ENCODE measurements at places on chromosomes 7 and 10.
A peak's percentile ranks its signal among the peaks of the same experiment; 100 is the strongest.

- DNase-seq, result no peak
Observed at GRCh38 chr7:42453931-42454361, 216.9 kb upstream of the GLI3 start.

DNA sequence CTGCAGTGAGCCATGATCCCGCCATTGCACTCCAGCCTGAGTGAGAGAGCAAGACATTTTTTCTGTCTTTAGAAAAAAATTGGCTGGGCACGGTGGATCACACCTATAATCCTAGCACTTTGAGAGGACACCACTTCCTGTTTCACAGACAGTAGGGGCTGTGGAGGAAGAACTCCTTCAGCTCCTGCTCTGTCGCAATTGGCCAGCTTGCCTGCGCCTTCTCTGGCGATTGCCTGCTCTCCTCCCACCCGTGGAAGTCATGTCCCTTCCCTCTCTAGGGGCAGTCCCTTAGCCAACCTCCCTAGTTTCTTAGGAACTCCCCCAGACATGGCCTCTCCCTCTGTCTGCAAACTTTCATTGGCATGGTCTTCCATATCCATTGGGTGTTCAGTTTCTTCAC is 8.7 kb downstream of the PDSS1 start:
- no peak for DNase-seq

GRCh38 chr10:132714986-132715775 is 70.8 kb downstream of the NKX6-2 start:
- DNase-seq, result no peak

DNA sequence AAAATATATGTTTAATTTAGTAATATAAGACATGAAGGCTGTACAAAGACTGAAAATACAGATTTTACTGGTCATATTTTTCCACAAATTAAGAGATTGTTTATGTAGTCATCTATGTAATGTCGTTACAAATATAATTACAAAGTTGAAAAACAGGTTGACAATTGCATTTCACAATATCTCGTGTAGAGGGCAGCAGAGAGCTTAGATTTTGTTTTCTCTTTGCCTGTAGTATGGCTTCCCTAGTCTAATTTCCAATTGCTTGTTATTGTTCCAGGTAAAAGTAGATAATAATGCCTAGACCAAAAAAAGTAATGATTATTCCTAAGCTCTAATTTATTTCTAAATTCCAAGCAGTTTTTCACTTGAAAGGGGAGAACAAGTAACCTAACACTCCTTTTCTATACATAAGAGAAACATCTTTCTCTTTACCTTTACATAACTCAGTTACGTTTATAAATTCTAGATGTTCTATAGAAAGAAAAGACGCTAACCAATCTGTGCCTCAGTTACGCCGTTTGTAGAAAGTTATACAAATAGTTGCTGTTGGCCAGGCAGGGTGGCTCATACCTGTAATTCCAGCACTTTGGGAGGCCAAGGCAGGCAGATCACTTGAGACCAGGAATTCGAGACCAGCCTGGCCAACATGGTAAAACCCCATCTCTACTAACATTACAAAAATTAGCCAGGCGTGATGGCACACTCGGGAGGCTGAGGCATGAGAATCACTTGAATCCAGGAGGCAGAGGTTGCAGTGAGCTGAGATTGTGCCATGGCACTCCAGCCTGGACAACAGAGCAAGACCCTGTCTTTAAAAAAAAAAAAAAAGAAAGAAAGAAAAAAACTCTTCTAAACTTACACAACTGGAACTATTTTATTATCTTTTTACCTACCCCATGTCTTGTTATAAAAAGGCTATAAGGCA is 30.0 kb downstream of the NET1 start:
- no peak for DNase-seq

- no peak for DNase-seq
Observed at GRCh38 chr7:21253740-21254687, 173.9 kb upstream of the SP4 start.

GRCh38 chr10:9158675-9159074 is 1104.2 kb downstream of the GATA3 start:
- no peak for DNase-seq

- DNase-seq, result no peak
Observed at GRCh38 chr7:27678617-27679260, 16.1 kb upstream of the HIBADH start.

DNA sequence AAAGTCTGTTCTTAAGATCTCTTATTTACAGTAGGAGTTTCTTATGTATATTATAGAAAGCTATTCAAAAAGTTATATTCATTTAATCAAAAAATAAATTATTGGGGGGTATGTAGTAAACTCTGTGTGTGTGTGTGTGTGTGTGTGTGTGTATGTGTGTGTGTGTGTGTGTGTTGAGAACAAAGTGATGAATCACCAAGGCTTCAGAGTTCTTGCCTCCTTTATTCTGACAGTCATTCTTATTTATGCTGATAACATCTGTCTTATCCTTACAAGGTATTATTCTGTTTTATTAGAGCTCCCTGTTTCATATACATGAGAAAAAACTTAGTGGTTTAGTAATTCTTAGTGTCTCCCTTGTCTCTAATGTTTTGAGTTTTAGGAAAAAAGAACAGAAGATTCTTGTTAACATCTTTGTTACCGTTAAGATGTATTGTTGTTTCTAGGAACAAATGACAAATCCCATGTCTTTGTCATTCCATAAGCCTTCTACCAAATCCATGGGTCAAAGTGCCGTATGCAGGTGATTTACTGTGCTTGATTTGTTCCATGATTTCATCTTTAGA is 424.0 kb downstream of the EXOC4 start:
- no peak for DNase-seq

- no peak for DNase-seq
Observed at GRCh38 chr7:131015657-131015958, 281.6 kb upstream of the KLF14 start.

- no peak for DNase-seq
Observed at GRCh38 chr7:117645481-117646165, 165.8 kb downstream of the CFTR start.

- no peak for DNase-seq
Observed at GRCh38 chr10:113390896-113391295, 162.0 kb upstream of the HABP2 start.

DNA sequence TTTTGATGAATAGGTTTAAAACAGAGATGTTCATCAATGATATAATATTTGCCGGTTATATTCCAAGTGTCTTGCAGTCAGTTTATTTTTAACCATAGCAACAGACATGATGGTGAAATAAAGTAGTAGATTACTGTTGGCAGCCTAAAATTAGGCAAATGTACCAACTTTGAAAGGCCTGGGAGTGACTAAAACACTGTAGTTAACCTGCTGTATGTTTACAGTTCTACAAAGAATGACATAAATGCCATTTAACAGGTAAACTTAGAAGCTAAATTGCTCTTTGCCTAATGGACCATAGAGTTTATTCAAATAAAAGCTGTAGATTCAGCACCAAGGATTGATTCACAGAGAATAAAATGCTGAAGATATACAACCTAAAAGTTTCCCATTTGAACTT is 64.1 kb downstream of the PHTF2 start:
- DNase-seq, result peak; percentile 59

Measured in NCI-H1436 treated with DMSO at 0.1 percent for 48 hours (cell line).